ENCODE measurements at places on chromosomes 6 and 20.

DNA sequence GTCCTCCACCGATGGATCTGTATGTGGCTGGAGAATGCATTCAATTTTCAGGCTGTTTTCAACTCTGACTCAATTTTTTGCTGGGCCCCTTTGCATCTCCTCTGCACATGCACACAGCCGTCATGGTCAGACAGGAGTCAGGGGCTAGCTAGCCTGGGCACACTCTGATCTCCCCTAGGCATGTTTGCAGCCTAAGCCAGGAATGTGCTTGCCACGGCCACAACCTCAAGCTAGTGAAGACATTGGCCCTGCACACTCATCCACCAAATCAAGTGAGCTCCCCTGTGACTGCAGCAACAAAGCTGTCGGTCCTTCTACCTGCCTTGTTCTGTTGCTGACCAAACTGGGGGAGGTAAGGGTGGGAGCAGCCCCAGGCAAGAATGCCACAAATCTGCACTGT lies 300.5 kb downstream of the ESR1 start:
- no peak for DNase-seq

- peak; percentile 18 for DNase-seq
These were observed 52.1 kb upstream of the BEND6 start for GRCh38 chr6:56902641-56903464.

GRCh38 chr6:55569638-55570037 lies 9.4 kb downstream of the HMGCLL1 start:
- no peak for DNase-seq

DNA sequence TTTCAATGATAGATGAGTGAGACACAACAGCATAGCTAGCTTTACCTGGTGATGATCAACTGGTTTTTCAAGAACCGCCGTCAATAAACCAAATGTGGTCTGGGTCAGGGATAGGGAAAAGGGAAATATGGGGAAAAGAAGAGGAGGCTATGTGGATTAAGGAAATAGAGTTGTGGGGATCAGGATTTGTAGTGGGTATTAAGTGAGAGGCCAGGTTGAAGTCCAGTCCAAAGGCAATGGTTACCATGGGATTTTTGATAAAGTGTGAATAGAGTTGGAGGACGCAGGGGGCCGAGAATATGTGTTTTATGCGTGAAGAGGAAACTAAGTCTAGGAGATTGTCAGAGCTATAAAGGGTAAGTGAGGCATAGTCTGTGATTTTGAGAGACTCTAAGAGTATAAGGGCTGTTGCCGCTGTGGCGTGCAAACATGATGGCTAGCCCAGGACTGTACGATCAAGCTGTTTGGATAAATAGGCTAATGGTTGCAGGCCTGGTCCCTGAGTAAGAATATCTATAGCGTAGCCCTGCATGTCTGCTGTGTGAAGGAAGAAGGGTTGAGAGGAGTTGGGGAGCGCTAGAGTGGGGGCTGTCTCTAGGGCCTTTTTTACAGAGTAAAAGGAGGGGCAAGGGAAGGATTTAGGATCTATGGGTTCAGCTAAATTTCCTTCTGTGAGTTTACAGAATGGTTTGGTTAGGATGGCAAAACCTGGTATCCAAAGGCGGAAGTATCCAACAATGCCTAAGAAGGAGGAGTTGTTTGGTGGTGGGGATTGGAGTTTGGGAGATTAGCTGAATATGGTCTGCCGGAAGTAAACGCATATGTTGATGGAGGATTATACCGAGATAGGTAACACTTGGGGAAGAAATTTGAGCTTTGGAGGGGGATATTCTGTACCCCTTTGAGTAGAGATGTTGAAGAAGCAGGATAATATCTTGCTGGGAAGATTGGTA lies 749.7 kb upstream of the ADGRB3 start:
- DNase-seq: no peak

- no peak for DNase-seq
These were observed 1.2 kb downstream of the DXO start for GRCh38 chr6:31970604-31971271.

DNA sequence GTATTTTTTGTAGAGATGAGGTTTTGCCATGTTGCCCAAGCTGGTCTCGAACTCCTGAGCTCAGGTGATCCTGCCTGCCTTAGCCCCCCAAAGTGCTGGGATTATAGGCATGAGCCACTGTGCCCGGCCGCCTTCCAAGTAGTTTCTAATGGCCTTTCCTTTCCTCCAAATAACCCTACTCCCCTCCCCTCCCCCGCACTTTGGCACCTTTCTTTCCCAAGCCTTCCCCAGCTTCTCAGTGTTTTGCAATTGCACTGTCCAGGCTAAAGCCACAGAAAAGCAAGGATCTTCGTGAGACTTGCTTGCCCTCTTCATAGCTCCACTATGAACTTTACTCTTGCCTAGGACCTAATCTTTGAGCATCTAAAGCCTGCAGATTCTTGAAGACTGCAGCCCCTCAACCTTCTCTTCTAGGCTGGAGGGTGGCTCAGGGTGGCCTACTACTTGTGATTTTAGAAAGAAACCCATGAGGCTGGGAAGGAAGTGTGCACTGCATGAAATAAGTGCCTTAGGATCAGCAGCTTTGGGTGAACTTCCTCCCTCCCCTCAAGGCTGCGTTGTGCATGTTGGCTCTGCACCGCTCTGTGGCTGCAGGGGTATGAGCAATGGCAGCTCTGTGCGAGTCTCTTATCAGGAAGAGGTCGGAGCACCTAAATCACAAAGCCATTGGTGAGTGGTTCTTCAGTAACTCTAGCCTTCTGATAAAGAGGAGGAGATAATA lies 152.4 kb upstream of the SNX9 start:
- no peak for DNase-seq

DNA sequence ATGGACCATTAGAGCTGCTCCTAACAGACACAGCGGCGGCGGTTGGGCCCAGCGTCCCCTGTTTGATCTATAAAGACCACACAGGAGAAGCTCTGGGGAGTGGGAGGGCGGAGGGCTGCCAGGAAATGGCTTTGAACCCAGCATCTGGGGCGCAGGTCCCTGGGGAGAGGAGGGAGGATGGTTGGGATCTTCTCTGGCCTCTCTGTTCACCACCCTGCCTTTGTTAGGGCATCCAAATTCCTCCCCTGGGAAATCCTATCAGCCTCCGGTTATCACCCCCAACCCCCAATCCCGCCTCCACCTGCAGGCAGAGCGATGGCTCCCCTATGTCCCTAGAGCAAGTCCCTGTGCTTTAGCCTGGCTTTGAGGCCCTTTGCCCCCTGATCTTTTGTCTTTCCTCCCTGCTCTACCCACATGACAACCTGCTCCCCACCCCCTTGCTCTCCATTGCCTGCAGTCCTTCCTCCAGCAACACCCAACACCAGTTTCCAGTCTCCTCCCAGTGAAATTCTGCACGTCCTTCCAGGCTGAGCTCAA lies 7.1 kb downstream of the XKR7 start:
- no peak for DNase-seq

DNA sequence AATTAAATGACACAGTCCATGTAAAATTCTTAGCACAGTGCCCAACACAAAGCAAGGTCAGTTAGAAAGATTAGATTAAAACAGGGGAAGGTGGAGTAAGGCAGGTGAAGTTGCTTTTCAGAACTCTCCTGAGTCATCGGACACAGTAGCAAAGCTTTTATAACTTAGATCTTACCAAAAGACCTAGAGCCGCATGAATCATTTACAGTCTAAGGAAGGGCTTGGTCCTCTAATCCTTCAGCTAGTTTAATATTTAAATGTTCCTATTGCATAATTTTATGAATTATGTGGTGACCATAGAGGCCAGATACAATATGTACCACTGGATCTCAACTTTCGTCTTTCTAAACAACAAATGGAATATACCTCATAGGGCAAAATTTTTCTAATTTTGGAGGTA lies 202.1 kb upstream of the SNX9 start:
- no peak for DNase-seq

Data from CD4-positive, alpha-beta memory T cell (primary cell).